SK-N-MC (cell line): ENCODE measurements at places on chromosomes 3 and 15.

- no peak for DNase-seq
Observed at GRCh38 chr3:141012571-141012970, 38.6 kb upstream of the SPSB4 start.

DNA sequence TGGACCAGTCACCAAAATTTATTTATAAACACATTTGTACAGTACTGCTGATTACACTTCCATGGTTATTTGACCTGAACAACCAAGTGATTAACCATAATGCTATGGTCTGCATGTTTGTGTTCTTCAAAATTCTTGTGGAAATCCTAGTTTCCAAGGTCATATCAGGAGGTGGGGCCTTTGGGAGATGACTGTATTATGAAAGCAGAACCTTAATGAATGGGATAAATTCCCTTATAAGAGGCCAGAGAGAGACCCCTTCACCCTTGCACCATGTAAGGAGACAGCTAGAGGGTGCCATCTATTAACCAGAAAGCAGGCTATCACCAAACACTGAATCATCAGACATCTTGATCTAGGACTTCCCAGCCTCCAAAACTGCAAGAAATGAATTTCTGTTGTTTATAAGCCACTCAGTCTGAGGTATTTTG, 1.9 kb downstream of the SCAPER start:
- DNase-seq = no peak

GRCh38 chr3:73192036-73192738, 130.7 kb downstream of the EBLN2 start:
- no peak for DNase-seq

GRCh38 chr3:168514252-168514651, 418.5 kb upstream of the GOLIM4 start:
- DNase-seq = no peak

DNA sequence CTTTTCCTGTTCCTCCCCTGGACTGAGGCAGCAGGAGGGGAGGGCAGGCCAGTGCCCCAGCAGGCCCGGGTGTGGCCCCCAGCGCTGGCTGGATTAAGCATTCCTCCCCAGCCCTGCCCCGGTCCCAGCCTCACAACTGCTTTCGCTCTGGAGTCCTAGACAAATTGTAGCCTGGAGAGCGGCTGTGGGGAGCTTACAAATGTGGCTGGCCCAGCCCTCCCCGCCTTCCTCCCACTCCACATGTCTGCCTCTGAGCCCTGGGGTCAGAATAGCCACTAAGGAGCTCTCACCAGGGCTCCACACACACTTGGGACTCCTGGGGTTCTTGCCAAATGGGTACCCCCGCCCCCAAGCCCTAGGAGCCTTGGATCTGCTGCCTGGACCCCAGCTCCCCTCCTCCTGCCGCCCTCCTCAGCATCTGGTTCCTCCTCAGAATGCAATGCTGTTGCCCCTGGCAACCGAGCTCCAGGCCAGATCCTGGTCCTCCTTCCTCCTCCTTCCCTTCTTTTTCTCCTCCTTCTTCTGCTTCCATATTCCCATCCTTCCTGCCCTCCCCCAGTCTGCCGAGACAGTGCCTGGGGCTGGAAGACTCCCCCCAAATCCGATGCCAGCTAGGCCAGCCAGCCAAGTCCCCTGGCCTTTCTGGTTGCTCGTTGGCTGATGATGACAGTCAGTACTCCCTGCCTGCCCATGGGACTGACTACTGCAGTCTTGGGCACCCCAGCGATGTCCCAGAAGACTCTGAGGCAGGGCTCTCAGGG, 91.1 kb downstream of the LINGO1 start:
- no peak for DNase-seq

GRCh38 chr3:184678317-184679055, 33.4 kb downstream of the MAGEF1 start:
- DNase-seq = no peak

GRCh38 chr15:100918034-100918689, 995 bp upstream of the LRRK1 start:
- DNase-seq = no peak

GRCh38 chr3:98322101-98322500, 31.6 kb upstream of the OR5K4 start:
- DNase-seq = no peak

GRCh38 chr15:99749386-99749785, 16.1 kb upstream of the LYSMD4 start:
- DNase-seq = no peak

DNA sequence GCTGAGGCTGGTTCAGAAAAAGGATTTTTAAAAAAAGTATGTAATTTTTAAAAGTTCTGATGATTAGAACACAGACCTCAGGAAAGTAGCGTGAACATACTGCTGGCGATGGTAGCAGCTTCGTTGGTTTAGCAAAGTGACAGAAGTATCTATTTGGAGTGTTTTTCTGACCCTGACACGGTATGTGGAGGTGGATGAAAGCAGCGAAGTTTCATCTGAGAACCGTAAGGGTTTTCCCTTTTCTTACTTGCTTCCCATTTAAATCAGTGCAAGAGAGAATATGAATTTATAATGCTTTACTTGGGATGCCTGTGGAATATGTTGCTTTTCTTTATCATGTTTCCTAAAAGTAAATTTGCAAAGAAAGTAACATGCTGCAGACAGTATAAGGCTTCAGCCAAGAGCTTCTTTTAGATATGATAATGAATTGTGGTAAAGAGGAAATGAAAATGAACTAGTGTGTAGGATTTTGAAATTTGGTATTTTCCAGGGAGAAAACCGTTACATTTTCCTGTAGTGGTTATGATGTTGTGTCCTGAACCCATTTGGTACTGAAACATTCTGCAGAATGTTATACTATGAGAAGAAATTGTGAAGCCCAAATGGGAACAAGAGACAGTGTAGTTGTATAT, 3.9 kb downstream of the CHST2 start:
- no peak for DNase-seq

- DNase-seq = no peak
Observed at GRCh38 chr3:11476735-11477144, 167.0 kb downstream of the VGLL4 start.

GRCh38 chr3:110933821-110934426, 137.7 kb upstream of the NECTIN3 start:
- DNase-seq = no peak

DNA sequence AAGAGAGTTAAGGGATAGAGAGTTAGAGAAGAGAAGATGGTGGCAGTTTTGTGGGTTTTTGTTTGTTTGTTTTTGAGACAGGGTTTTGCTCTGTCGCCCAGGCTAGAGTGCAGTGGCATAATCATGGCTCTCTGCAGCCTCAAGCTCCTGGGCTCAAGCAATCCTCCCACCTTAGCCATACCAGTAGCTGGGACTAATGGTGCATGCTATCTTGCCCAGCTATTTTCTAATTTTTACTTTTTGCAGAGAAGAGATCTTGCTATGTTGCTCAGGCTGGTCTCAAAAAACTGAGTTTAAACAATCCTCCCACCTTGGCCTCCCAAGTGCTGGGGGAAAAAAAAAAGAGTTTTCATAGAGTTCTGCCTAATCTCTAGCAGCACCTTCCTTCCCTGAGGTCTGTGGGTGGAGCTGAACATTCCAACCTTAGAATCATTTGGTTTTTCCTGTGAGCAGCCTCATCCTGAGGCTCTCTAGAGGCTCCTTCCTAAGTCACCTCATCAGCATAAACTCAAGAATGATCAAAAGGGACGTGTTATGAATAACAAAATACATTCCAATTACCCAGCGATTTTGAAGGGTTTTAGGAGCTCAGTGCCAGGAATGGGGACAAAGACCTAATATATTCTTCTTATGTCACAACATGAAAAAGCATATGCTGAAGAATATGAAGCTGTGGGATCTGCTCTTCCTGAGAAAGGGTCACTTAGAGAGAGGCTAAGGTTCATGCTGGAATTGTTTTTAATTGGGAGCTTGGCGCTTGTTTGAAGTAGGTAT, 180.6 kb downstream of the LSAMP start:
- DNase-seq = no peak

GRCh38 chr3:72385167-72385566, 463.1 kb downstream of the SHQ1 start:
- DNase-seq = no peak

DNA sequence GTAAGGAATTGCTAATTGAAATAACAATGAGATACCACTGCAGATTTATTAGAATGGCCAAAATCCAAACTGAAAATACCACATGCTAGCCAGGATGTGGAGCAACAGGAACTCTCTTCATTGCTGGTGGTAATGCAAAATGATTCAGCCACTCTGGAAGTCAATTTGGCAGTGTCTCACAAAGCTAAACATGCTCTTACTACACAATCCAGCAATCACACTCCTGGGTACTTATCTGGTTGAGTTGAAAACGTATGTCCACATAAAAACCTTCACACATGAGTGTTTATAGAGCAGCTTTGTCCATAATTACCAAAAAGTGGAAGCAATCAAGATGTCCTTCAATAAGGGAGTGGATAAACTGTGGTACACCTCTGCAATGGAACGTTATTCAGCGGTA, 113.3 kb downstream of the SMAD6 start:
- DNase-seq = no peak

DNA sequence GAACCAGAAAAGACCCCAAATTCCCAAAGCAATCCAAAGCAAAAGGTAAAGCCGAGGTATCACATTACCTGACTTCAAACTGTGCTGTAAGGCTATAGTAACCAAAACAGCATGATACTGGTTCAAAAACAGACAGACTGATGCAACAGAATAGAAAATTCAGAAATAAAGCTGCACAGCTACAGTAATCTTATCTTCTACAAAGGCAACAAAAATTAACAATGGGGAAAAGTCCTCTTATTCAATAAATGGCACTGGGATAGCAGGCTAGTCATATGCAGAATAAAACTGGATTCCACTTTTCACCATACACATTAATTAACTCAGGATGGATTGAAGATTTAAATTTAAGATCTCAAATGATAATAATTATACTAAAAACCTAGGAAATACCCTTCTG, 392.6 kb upstream of the CBLB start:
- DNase-seq = no peak

DNA sequence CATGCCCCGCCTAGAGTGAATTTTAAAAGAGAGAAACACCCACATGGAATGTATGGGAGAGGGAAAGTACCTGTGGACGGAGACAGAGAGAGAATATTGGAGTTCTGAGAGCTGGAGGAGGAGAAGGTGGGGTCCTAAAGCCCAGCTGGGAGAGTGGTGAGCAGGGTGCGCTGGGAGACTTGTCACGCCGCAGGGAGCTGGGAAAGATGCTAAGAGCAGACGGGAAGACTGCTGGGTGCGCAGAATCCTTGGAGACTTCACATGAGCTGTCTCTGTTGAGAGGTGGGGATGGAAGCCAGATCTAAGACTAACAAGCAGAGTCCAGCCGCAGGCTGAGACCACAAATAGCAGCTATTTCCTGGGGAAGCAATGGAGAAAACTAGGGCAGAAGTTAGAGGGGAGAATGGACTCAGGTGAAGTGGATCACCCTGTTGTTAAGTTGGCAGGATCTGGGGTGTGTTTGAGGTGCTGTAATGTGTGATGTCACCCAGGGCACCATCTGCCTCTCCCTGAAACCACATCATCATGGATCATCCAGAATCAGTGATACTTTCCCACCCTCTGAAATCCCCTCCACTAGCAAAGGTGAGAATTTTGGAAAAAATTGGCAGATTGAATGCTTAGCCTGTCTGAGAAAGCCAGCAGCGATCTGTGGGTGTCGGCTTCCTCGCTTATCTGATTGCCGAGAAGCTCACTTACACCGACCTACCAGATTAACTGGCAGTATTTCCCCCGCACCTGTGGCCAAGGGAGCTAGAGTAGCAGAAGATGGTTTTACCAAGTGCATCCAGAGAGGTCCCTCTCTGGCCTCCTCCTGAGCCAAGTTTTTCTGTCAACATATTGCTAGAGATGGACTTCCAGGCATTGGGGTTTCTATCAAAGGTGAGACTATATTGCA, 174.8 kb upstream of the BHLHE40 start:
- DNase-seq = no peak

DNA sequence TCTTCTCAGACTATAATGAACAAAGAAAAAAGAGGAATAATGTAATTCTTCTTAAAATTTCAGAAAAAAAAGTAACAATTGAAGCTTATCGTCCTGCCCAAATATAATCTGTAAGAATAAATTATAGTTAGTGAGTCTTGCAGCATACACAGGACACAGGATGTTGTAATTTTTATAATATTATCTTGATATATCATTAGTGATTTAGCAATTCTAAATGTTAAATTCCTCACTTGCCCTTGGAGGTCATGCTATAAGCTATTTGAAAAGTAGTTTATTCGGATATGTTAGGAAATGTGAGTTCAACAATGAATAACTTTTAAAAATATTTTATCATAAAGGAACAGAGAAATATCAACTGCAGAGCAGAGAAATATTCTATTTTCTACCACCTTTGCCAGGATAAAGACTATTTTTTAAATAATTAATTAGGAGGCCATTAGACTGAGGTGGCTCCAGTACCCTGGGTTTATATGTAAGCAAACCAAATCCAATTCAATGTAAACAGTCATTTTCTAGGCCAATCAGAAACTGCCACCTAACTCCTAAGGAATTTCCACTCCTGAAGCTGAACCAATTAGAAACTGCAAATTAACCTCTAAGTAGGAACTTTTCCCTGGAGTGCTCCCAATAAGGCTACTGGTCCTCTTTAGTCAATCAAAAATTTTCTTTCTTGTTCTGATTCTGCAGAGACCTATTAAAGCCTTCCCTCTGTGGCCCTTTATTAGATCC, 1109.3 kb downstream of the ROBO2 start:
- no peak for DNase-seq

- DNase-seq = no peak
Observed at GRCh38 chr15:87649175-87649574, 607.4 kb downstream of the NTRK3 start.

- DNase-seq = no peak
Observed at GRCh38 chr3:139227165-139227564, 116.7 kb upstream of the MRPS22 start.

DNA sequence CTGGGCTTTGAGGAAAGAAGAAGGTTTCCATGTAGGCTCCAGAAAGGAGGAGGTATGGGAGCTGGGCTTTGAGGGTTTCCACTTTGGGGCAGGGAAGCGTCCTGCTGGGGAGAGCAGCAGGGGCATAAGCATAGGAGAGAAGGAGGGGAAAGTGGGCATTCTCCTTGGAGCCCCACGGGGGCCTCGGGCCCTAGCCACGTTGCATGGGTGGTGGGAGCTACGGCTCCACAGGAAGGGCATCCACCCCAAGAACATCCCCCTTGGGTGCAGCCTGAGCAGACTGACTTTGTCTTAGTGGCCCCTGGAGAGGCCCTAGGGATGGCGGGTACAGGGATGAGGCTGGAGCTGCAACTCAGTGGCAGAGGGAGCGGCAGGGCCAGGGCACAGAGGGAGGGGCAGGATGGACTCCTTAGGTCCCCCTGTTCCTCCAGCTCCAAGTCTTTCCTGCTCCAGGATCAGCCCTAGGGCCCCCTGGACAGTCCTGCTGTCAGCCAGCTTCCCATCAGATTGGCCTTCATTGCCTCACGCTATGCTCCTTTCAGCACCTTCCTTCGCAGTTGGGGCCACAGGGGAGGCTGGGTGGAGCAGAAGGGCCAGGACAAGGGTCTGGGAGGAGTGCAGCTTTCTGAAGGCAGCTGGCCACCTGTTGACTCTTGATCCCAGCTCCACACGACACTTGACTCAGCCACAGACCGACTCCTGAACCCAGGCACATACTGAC, 22.9 kb downstream of the PRR20G start:
- no peak for DNase-seq

DNA sequence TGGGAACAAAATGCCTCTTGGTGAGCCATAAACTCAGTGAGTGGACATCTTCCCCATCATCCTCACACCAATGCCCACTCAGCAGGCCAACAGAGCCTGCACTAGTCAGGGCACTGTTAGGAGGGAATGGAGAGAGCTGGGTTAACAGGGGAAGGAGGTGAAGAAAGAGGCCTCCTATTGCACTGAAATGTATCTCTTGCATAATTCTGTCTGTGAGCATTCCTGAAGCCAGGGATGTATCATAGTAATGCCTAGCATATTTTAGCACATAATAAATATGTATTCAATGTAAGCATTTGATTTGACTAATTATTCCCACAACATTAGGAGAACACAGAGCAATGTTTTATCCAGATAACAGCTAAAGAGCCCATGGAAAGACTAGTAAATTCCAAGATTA, 81.2 kb downstream of the ANO10 start:
- DNase-seq = no peak
